ENCODE measurements at places on chromosomes 7 and 10. TPM values are rescaled to one million over a fixed set of nuclear protein-coding genes. Genes with fewer than 3 reads are reported as not detected.

DNA sequence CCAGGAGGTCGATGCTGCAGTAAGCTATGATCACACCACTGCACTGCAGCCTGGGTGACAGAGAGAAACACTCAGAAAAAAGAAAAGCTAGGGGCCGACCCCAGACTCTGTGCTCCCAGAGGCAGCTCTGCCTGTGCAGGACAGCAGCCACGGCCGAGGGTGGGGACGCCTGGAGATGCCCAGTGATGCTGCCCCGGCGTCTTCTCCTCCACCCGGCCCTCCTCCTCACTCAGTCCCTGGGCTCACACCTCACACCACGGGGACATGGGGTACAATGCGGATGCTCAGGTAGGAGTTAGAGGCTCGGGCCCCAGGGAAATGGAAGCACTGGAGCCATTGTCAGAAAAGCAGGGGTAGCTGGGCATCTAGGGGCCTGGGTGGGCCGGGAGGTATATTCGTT lies 46.3 kb upstream of the ELFN1 start:
- H3K4me3 ChIP-seq: no peak overlapping the region
- no peak for DNase-seq
- no peaks in the 10 kb centered on the region for H3K4me1 ChIP-seq
- no peak overlapping the region for H3K27ac ChIP-seq
- H3K27me3 ChIP-seq: no peaks in the 10 kb centered on the region
- H3K36me3 ChIP-seq: no peaks in the 10 kb centered on the region

Gene MEOX2
- not detected for total RNA-seq

DNA sequence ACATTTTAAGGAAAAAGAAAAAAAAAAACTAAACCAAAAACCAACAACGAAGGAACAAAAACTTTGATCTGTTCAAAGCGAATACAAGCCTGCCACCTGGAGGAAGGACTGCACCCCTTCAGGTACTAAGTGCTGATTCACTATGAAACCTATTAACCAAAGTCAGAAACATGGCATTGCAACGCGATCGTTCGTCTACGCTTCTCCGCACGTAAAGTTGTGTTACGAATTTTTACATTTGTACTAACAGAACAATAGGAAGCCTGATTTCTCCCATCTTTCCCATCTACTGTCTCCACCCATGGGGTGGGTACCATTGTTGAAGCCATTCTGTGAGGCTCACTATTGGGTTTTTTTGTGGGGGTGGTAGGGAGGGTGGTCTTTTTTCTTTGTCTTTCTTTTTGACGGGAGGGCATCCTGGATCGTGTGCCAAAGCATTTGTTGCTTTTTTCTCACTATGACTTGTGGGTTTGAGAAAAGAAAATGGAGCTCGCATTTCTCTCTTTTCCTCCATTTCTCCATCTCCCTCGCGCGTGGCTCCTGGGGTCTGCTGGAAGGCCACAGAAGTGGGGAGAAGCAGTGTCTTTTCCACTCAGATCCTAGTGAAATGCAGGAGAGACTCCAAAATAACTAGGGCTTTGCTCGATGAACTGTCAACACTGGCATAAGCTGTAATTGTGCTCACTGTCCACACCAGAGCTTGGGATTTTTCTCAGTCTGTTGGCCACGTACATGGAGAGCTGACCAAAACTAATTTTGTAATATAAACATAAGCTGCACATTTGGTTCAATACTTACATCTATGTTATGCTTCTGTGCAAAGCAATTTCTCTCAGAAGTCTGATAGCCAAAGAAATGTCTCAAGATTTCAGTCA lies 100.9 kb upstream of the YAE1 start:
- peak; percentile 48 for DNase-seq
- H3K4me3 ChIP-seq: no peak overlapping the region
- H3K27ac ChIP-seq: no peak overlapping the region
- peaks cover 11% of the 10 kb centered on the region for H3K4me1 ChIP-seq

DNA sequence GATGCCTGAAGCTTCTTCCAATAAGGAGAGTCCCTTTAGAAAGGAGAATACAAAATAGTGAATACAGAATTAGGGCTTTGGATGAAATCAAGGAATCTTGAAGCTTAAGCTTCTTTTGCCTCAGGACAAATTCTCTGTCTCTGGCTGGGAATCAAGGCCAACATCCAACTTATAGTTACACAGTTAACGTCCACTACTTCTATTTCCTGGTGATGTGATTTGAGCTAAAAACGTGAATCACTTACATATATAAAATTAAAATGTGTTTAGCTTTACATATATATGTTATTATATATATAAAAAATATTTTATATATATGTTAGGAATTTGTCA lies 11.4 kb upstream of the INPP5F start:
- no peaks in the 10 kb centered on the region for H3K27me3 ChIP-seq
- no peak overlapping the region for H3K4me3 ChIP-seq
- no peak for DNase-seq

Gene BLNK
- 1.3 TPM for total RNA-seq

Gene ARHGEF35
- total RNA-seq: not detected
